Dermis lymphatic vessel endothelial cell (primary cell): ENCODE measurements at places on chromosomes 2 and 18. TPM values are rescaled to one million over a fixed set of nuclear protein-coding genes. Genes with fewer than 3 reads are reported as not detected.

DSG1 gene
- not detected in 2 replicates for total RNA-seq

TBR1 gene
- under 0.01 and 0.09 TPM in 2 replicates for total RNA-seq

PCARE gene
- not detected in 2 replicates for total RNA-seq

SUMO1 gene
- 111 and 127 TPM in 2 replicates for total RNA-seq

LRRC30 gene
- not detected in 2 replicates for total RNA-seq

RBBP8 gene
- total RNA-seq: 14.0 and 21.1 TPM in 2 replicates

CKAP2L gene
- total RNA-seq: 0.76 and 1.0 TPM in 2 replicates

PTCD3 gene
- 41.1 and 60.6 TPM in 2 replicates for total RNA-seq

FEV gene
- total RNA-seq: not detected in 2 replicates

IHH gene
- total RNA-seq: under 0.01 and 0.09 TPM in 2 replicates

CRYGC gene
- not detected in 2 replicates for total RNA-seq

ACMSD gene
- not detected in 2 replicates for total RNA-seq

CNNM3 gene
- 9.1 and 12.3 TPM in 2 replicates for total RNA-seq

KIF5C gene
- total RNA-seq: under 0.01 and 0.09 TPM in 2 replicates

SPDYA gene
- 0.33 and 0.52 TPM in 2 replicates for total RNA-seq

UGT1A5 gene
- not detected in 2 replicates for total RNA-seq

VWC2L gene
- not detected in 2 replicates for total RNA-seq

SDC1 gene
- 5.3 and 16.2 TPM in 2 replicates for total RNA-seq

GALR1 gene
- not detected in 2 replicates for total RNA-seq

PAIP2B gene
- 1.1 and 2.0 TPM in 2 replicates for total RNA-seq

GLI2 gene
- 0.09 and 0.76 TPM in 2 replicates for total RNA-seq

SERPINB2 gene
- total RNA-seq: not detected in 2 replicates

TUBB8B gene
- 0.11 TPM in 1 of 2 replicates, not detected in the other for total RNA-seq

ALK gene
- not detected in 2 replicates for total RNA-seq

PRKAG3 gene
- total RNA-seq: not detected in 2 replicates

GKN1 gene
- not detected in 2 replicates for total RNA-seq

ARMC9 gene
- 4.8 and 7.4 TPM in 2 replicates for total RNA-seq

SNED1 gene
- total RNA-seq: 17.9 and 27.4 TPM in 2 replicates

RMC1 gene
- 21.1 and 29.8 TPM in 2 replicates for total RNA-seq

POU3F3 gene
- not detected in 2 replicates for total RNA-seq

NT5C1B gene
- total RNA-seq: not detected in 2 replicates

RGPD4 gene
- total RNA-seq: not detected in 2 replicates

ACADL gene
- total RNA-seq: not detected in 2 replicates

PRKD3 gene
- 48.2 and 62.8 TPM in 2 replicates for total RNA-seq

ARHGAP15 gene
- total RNA-seq: not detected in 2 replicates

GALNT13 gene
- under 0.01 and 0.60 TPM in 2 replicates for total RNA-seq

PTPRM gene
- total RNA-seq: 70.7 and 96.3 TPM in 2 replicates

MPPE1 gene
- total RNA-seq: 23.8 and 24.9 TPM in 2 replicates

NFATC1 gene
- 21.0 and 21.1 TPM in 2 replicates for total RNA-seq

DNAJB2 gene
- 20.8 and 21.1 TPM in 2 replicates for total RNA-seq

RIT2 gene
- not detected in 2 replicates for total RNA-seq

SOX11 gene
- total RNA-seq: not detected in 2 replicates

SP110 gene
- 1.6 and 3.8 TPM in 2 replicates for total RNA-seq

GREB1 gene
- 0.11 and 0.26 TPM in 2 replicates for total RNA-seq

COL6A3 gene
- total RNA-seq: 9.6 and 35.2 TPM in 2 replicates

DPYSL5 gene
- not detected in 2 replicates for total RNA-seq

TWIST2 gene
- total RNA-seq: 0.09 and 0.54 TPM in 2 replicates

ATRAID gene
- 107 and 121 TPM in 2 replicates for total RNA-seq
